ENCODE measurements at places on chromosomes 13 and 19. TPM values are rescaled to one million over a fixed set of nuclear protein-coding genes. Genes with fewer than 3 reads are reported as not detected.

GRCh38 chr13:34223984-34224383 is 406.0 kb downstream of the RFC3 start:
- no peak for DNase-seq

DNA sequence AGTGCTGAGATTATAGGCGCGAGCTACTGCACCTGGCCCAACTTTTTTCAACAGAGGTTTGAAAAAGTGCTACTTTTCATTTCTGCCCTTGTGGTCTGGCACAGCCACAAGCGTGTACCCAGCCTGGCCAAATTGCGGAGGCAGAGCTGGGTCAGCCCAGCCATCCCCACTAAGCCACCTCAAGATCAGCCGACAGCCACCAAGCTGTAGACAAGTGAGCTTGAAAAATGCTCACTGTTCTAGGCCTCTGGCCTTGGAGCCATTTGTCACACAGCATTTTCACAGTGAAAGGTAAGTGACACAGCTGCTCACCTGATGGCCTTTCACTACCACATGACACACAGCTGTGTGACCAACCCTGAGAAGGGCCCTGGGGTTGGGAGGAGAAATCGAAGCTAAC is 27.3 kb downstream of the DNMT1 start:
- no peak for DNase-seq

DNA sequence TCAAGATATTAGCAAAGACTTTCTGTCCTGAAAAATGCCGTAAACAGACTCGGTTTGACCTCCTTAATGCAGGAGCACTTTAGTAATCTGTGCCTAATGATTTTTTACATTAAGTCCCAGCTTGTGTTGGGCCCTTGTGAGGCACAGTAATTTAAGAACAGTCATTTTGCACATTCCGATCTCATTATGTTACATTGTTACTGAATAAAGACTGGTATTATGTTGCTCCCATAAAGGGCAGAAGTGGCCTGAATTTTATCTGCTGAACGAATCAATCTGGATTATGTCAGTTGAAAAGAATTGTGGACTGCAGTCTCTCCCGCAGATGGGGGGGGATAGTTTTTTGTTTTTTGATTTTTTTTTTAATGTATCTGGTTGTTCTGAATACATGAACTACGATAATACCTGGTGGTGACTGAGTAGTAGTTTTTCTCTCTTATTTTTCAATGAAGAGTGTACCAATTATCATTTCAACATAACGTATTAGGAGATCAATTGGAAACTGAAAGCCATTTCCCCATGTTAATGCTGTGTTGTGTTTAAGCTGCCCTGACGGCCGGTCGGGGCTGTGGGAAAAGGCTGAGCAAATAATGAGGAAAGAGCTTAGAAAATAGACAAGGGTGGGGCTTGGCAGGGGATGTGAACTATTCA is 290.2 kb downstream of the ZNF536 start:
- no peak for DNase-seq

GRCh38 chr13:109033090-109033489 is 403.7 kb downstream of the MYO16 start:
- no peak for DNase-seq

- peak; percentile 28 for DNase-seq
Measured at GRCh38 chr13:96994017-96994857, at the start of gene OXGR1. Gene OXGR1, minus strand, starts transcription at chr13:96994476. Its CDS starts 6,717 bp downstream, at chr13:96987759.

DNA sequence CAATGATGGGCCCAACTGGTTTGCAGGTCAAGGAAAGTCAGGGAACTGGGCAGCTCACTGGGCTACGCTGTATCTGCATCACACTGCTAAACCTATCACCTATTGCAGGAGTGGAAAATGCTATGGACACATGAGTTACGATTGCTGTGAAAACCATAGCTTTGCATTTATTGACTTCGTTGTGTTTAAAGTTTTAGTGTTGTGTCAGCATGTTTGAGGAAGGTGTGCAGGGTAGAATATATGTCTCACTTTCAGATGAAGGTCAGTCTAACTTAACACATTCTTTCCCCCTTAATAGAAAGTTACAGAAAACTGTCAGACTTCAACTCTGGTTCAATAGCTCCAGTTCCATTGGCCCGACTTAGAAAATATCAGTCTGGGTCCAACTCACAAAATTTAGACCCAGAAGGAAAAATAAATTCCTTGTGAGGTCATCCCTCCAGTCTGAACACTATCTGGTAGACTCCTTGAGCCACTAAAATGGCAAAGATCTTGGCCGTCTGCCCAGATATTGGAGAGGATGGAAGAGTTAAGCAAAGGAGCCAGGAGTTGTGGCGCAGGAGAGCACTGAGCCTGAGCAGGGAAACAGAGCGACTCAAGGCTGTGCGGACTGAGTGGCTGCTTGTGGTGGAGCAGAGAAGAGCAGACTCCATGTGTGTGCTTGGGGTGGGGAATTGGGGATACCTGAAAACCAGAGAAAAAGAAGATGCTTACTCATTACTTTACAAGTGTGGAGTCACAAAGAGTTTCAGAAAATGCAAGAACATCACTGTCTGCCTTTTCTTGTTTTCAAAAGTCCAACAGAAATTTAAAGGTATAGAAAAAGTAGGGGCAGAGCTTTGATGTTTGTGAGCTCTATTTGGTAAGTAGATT is 518.5 kb downstream of the FGF9 start:
- no peak for DNase-seq

DNA sequence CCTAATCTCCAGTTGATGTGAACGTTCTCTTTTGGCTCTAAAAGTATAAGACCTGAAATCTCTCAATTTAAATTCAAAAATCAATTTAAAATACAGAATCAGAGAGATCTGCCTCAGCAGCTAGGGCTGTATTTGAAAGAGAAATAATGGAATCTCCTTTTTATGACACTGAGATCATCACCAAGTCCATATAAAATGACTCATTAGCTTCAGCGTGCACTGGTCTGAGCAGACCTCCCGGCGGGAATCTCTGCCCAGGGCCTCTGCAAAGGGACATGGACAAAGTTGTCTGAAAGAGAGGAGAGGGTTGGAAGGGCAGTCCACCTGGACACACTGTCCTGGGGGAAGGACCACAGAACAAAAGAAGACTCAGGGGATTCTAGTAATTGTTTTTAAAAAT is 855.6 kb downstream of the EFNB2 start:
- DNase-seq = no peak

DNA sequence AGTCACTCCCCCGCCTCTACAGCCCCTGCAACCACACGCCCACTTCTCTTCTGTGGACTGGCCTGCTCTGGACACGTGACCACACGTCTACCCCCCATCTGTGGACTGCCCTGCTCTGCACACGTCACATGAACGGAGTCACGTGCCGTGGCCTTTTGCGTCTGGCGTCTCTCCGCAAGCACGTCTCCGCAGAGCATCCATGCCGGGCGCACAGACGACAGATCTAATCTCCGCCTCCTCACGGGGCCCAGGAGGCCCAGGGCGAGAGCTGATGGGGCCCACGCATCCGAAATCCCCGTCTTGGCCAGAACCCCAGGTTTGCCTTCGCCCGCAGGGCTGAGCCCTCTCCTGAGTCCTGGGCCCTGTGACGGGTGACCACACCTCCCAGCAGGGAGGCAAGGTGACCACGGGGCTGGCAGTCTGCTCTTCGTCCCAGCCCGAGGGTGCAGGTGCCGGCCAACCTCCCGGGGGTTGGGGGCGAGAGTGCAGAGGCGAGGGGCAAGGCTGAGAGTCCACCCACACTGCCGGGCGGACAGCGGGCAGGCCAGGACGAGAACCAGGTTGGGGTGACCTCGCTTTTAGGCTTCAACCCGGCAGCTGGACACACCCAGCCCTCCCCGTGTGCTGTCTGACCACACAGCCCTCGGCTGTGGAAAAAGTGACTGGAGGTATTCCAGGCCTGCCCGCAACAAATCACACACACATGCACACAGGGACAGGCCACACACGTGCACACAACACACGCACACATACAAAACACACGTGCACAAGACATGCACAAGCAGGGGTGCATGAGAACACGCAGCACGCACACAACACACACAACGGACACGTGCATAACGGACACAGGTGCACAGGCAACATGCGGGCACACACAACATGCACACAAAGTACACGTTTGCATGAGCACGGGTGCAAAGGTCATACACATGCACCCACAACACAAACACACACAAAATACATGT is 3.9 kb downstream of the SBNO2 start:
- DNase-seq = no peak

The SHISA2 gene
- total RNA-seq = 0.15 TPM

The THSD8 gene
- 3.2 TPM for total RNA-seq

The ZNF675 gene
- total RNA-seq = 4.0 TPM

Measured in left cardiac atrium (tissue), 4 donors.